ENCODE measurements at places on chromosomes 2 and 18.

- DNase-seq = peak; percentile 15
Measured at GRCh38 chr2:230203110-230203676, 16.6 kb downstream of the SP110 start.

DNA sequence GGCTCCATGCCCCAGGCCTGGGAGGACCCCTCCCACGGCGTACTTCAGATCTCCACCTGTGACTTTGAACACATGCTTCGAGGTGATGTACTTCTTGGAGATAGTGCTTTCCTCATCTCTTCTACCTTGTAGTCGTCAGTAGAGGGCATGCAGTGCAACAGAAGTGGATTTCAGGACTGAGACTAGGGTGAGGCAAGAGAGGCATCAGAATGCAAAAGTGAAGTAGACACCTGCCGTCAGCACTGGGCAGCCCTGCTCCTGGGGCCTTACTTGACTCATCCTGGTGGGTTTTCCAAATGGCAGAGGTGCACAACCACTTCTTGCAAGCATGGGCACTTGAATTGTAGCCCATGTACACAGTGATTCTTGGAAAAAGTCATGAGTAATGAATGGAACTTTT lies 258.8 kb downstream of the NEDD4L start:
- DNase-seq = no peak

GRCh38 chr2:236946871-236947270 lies 138.8 kb upstream of the COPS8 start:
- no peak for DNase-seq

DNA sequence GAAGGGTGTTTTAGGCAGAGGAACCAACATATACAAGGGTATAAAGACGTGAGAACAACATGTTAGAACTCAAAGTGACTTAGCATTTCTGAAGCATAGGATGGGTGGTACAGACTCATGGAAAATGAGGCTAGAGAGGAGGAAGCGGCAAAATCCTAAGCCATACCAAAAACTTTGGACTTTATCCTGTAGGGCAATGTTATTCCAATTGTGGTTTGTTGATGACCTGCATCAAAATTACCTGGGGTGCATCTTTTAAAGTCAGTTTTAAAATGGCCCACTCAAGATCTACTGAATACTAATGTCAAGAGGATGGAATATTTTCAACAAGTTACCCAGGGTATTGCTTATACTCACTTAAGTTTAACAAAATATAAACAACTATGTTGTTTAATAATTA lies 34.8 kb downstream of the RAPH1 start:
- no peak for DNase-seq

- DNase-seq = no peak
Measured at GRCh38 chr18:32010124-32010721, 8.4 kb upstream of the RNF125 start.

DNA sequence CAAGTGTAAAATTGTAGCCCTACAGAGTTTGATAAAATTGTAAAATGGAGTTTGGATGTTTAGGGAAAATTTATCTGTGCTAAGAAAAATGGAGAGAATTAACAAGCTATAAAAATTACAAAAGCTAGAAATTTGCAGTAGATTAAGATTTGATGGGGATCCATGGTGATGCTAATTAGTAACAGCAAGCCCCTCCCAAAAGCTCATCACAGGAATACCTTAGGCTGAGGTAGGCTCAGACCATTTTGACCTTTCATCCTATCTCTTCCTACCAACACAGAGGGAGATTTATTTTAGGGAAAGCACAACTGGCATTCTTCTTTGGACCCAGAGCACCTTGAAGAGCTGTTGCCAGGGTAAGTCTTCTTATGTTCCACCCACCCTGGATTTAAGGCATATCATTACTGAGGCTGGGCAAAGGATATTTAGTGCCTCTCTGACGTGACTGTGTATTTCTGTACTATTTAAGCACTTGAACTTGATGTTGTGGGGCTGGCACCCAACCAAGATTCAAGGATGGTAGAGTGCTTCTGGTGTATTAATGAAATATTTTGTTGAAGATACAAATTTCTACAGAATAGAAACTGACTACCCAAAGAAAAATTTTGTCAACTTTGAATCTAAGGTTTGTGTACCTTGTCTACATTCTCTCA lies 70.8 kb upstream of the SLC39A10 start:
- DNase-seq = no peak

- no peak for DNase-seq
Measured at GRCh38 chr2:199465988-199466691, 8.4 kb upstream of the SATB2 start.

DNA sequence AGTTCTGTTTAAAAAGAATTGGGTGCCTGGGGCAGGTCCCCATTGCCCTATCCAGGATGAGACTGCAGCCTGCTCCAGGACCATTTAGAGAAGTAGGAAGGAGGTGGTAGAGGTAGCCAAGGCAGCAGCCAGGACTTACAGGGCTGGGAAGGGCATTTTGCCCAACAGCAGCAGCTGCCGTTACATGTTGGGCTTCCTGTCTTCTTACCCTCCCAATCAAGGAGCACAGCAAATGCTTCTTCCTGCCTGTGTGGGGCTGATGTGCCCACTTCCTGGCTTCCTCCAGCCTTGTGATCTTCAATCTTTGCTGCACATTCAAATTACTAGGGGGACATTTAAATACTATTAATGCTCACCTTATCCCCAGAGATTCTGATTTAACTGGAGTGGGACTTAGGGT lies 112.0 kb downstream of the QPCT start:
- peak; percentile 18 for DNase-seq
